ENCODE measurements at places on chromosomes 7 and 10.

DNA sequence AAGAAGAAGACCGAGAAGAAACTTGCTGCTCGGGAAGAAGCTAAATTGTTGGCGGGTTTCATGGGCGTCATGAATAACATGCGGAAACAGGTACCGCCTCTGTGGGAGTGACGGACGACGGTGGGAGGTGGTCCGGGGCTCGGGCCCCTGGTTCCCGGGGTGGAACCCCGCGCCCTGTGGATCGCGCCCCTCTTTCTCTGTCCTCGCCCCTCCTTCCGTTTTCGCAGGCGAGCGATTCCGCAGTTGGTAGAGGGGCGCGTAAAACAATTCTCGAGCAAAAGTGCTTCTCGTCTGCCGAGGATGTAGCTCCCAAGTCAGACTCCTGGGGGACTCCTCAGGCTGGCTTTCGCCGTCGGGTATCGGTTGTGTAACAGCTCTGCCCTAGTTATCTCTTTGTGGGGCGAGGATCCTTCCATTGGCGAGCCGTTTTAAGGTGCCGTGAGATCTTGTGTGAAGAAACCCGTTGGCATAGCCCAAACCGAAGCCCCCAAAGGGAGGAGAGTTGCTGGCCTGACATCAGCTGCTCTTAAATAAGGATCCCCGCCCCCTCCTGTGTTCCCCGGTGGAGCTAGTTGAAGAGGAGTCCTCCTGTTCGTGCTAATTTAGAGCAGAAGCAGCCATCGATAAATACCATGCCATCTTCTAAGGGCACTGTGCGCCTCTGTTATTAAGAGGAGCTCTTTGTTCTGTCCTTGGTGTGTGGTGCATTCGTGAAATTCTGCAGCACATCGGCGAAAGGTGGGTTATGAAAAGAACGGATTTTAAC, 655 bp downstream of the KLHL7 start:
- peak; percentile 96 for DNase-seq

DNA sequence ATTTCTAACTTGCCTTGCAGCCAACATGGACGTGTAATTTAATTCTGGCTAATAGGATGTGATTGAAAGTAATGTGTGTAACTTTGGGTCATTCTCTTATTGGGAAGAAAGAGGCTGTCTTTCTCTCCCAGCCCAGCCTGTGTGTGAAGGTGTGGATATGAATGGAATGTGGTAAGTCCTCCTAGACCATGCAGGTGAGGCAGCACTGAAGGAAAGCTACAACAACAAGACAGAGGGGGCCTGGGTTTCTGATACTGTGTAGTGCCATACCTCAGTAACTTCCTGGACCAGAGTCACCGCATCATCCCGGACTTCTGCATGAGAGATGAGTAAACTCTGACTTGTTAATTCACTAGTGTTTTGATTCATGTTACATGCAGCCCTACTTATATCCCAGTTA, 237.0 kb downstream of the EXOC4 start:
- no peak for DNase-seq

- DNase-seq = no peak
Observed at GRCh38 chr7:1943326-1943725, 273.2 kb downstream of the ELFN1 start.

DNA sequence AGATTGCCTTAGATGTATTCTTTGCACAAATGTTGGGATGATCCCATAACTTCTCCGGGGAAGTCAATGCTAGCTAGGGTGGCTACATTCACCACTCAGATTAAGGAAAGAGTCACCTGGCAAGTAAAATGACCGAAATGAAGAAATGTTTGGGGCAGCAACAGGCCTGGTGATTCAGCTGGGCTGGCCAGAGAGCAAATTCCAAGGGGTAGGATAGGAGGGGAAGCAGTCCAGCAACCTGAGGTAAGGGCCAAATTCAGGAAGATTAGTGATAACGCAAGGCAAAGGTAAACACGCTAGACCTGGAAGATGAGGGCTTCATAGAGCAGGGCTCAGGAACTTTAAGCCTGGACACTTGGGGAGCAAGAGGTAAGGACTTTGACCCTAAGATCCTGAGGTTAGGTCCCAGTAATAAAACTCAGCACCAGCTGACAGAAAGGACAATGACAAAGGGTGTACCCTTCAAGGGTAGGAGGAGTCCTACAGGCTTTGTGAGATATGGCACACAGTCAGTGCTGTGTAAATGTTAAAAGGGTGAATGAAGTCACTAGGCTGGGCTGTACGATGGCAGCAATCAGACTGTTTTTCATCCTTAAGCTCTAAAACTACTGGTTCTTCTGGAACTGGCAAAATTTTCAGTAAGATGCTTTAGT, 22.7 kb upstream of the SMNDC1 start:
- no peak for DNase-seq

DNA sequence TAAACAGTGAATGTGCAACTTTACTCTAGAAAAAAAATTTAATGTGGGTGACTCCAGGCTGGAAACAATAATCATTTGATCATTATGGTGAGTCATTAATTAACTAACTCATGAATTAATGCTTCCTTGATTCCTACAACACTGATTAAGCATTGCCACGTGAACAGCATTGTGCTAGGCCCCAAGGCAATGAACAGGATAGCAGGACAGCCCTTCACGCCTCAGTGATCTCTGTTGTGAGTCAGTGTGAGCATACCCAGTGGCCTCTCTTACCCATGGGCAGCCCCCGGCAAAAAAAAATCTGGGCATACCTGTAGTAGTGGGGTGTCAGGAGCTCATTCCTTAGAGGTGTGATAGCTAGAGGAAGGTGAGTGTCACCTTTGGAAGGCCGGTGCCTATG, 76.0 kb downstream of the DENND2A start:
- DNase-seq = peak; percentile 33

- DNase-seq = no peak
Observed at GRCh38 chr10:57338823-57339558, 928.7 kb downstream of the IPMK start.

- DNase-seq = no peak
Observed at GRCh38 chr7:88396295-88396947, 89.7 kb upstream of the STEAP4 start.

DNA sequence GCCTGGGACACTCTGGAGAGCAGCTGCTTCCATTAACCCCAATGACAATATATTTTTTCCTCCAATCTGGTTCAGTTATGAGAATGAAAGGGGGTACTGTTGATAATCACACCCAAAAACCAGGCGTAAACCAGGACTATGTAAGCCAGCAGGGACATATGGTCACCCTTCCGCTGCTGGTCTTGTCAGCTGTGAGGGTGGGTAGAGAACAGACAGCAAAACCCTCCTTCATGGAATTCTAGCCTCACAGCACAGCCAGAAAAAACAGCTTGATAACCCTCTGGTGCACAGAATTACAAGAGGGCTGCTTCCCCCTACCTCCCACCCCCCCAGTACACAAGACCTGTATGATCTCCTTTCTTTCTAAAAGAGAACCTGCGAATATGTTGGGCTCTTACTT, 368.8 kb upstream of the ZMIZ1 start:
- no peak for DNase-seq

- DNase-seq = no peak
Observed at GRCh38 chr10:15189133-15189885, 20.8 kb upstream of the NMT2 start.

GRCh38 chr10:30059209-30060107, at the start of gene JCAD:
TSS of gene JCAD (minus strand) at chr10:30059586. CDS start at chr10:30047812, 11,774 bp downstream.
- DNase-seq = peak; percentile 65

- DNase-seq = no peak
Observed at GRCh38 chr7:115634633-115635032, 395.9 kb downstream of the TFEC start.

DNA sequence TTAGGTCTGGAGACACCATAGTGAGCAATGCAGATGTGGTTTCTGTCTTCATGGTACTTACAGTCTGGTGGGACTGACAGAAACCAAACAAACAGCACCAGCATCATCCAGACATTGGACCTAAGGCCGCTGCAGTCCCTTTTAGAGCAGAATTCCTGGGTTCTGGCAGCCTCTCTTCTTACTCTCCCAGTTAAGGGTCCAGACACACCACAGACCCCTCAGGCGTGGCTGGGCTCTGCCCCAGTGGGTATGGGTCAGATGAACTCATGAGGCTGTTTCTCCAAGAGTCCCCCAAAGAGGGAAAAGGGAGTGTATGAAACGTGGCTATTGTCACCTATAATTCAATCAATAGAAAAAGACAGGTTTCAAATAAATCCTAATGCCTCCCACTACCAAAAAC, 31.3 kb downstream of the PRLHR start:
- DNase-seq = no peak

DNA sequence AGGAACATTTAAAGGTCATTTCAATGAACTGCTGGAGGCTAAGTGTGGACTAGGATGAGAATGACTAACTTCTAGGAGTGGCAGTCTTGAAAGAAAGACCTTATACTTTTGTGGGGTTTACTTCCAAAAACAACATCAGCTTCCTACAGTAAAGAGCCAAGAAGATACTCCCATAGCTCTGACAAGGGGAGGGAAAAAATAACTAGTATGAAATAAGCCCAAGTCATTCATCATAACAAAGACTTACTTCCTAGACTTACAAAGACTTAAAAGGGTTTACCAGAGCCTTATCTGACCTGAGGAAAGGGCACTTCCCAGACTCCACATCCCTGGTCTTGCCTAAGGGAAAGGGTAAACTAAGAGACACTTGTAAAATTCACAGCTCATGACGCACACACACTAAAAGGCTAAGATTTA, 31.7 kb downstream of the ARHGAP12 start:
- DNase-seq = no peak

- no peak for DNase-seq
Observed at GRCh38 chr10:88281592-88282347, 301.3 kb downstream of the RNLS start.

DNA sequence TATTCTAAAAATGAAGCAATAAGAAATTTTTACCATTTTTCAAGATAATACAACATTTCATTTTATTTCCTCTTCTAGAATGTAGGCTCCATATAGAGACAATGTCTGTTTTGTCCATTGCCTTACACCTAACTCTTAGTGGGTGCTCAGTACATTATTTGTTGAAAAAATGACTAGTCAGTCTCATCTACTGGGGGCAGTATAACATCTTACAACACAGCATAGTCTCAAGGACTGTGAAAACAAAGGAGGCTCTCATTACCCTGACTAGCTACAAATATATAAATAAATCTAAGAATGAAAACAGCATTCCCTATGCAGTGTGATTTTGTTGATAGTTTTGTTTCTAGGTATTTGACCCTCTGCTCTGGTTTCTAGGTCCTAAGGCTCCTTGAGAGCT, 11.6 kb downstream of the CRPPA start:
- DNase-seq = no peak

DNA sequence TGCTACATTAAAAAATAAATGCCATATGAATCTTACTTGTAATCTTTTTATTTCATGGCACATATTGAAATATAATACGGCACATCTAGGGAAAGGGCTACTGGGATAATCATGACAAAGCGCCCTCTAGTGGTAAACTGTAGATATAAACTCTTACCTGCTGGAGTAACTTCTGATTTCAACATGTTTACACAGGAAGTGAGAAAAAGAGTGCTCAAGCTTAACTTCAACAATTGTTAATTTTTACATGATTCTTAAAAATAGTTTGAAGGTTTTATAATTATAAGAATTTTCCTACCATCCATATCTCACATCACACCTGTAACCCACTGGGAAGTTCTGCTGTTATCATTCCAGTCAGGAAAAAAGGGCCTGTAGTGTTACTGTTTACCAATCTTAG, 2.0 kb upstream of the HEPACAM2 start:
- no peak for DNase-seq

- no peak for DNase-seq
Observed at GRCh38 chr7:123819001-123819400, 26.0 kb upstream of the HYAL4 start.

Data from retina (tissue), 1 donor.